ENCODE measurements at places on chromosomes 2 and 18.

DNA sequence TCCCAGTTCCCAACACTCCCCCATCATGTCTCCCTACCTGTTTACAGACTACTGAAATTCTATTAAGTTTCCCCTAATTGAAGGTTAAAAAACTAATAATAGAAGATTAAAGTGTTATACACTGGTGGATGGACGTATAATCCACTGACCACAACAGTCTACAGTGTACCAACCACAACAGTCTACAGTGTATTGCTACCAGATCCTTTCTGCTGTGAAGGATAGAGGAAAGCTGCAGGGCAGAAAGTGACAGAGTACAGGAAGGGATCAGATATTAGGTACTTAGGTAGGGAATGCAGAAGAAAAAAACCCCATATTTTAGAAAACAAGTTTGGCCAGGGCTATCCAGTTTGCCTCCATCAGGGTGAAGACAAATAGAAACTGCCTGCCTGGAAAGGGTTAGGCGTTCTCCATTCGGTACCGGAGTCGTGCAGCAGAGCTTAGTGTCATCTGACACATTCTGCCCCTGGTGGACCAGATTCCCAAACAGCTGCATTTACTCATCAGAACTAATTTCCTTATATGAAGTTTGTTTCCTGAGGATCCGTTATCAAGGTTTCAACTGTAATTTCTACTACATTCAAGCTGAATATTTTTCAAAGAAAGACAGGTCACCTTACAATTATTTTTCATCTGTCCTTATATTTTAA, 49.9 kb downstream of the KLF7 start:
- no peak for DNase-seq

- no peak for DNase-seq
Observed at GRCh38 chr2:151038516-151038915, 223.1 kb downstream of the RBM43 start.

GRCh38 chr2:195411219-195411687, 245.8 kb upstream of the SLC39A10 start:
- no peak for DNase-seq

DNA sequence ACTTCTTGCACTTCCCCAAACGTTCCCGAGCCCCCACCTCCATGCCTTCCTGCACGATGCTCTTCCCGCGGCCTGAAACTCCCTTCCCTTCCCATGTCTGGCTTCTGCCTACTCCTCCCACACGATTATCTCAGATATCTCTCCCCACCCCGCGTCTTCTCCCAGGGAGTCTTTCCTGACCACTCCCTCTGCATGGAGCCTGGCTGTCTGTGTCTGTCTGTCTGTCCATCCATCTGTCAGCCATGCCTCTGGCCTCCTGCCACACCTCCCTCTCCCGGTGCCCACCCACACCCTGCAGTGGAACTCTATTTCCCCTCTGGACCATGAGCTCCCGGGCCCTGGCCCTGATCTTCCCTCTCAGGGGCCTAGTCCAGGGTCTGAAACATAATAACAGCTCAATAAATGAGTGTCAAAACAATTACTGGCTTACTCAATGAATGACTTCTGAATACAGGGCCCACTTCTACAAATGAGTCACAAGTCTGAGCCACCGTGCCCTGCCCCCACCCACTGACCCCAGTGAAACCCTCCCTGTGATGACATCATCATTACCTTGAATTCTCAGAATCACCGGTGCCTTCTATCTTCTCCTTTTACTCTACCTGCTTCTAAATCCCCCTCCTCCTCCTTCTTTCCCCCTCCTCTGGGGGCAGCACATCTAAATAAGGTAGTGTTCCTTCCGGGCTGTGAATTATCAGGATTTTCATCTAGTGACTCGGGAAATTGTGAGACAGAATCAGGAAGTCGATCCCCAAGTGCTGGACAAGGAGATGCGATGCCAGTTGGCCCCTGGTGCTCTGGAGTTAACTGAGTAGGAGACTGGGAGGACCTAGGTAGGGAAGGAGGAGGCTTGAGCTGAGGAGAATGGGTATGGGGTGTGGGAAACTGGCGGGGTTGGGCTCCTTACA, 46.1 kb upstream of the PLB1 start:
- DNase-seq: no peak

GRCh38 chr2:171412571-171413175, 21.1 kb downstream of the METTL8 start:
- no peak for DNase-seq

DNA sequence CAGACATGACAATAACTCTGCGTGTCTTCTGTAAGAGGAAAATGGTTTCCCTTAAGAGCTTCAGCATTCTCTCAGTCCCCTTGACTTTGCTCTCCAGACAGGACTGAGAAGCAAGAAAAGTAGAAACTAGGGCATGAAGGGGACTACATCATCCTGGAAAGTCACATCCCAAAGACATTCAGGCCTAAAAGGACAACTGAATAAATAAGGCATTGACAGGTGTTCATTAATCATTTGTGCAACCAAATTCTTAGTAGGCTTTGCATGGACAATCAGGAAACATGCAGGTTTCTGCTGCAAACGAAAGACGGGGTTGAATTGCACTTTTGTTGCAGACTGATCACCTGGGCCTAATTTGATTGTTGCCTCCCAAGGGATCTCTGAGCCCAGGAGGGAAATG, 1.2 kb upstream of the SGPP2 start:
- no peak for DNase-seq

DNA sequence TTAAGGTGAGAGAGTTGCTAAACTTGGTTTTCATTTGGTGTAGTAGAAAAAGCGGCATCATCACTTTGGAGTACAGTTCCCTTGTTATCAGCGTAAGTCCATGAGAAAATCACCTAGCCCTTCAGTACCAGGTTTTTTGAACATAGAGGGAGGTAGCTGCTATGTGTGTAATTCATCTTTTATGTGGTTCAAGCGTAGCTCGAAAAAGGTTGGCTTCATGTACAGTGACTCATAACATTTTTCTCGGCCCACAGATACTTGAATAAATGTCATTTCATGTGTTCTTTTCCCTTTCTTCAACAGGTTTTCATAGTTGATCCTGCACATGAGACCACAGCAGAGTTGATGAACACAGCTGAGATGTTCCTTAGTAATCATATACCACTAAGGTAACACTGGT, 43.6 kb downstream of the UGGT1 start:
- DNase-seq: no peak

GRCh38 chr2:200587007-200587616, 1.3 kb downstream of the AOX1 start:
- DNase-seq: no peak

- DNase-seq: no peak
Observed at GRCh38 chr2:66198873-66199272, 236.1 kb upstream of the MEIS1 start.

GRCh38 chr2:238143239-238143951, 4.9 kb downstream of the KLHL30 start:
- peak; percentile 92 for DNase-seq

- no peak for DNase-seq
Observed at GRCh38 chr18:57023275-57023882, 123.5 kb upstream of the BOD1L2 start.

- no peak for DNase-seq
Observed at GRCh38 chr18:8290435-8290834, 318.8 kb upstream of the RAB12 start.

Measured in H54 (cell line).